ENCODE measurements at places on chromosomes 5 and 9. TPM values are rescaled to one million over a fixed set of nuclear protein-coding genes. Genes with fewer than 3 reads are reported as not detected.

DNA sequence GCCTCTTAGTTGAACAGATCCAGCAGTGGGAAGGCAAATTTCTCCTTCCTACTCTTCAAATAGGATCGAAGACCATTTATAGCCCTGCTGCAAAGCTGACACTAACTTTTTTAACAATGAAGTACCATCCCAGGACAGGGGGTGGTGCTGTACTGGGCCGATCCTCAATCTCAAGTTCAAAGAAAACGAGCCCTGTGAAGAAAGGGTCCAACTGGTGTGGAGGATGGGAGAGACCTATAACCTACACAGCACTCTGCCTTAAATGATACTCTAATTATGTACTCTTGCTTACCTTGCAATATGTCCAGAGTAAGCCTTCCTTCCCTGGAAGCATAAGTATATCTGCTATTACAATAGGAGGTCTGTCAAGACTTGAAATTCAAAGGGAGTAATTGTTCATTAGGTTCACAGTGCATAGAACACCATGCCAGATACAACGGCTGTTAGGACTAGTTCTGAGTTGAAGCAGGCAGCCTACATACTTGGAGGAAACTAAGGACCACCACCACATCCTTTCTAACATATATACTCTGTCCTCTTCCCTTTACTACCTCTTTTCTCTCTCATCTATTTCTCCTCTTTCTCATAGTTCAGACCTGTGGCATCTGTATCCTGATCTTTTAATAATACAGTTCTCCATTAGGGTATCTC is 6.2 kb downstream of the ETF1 start:
- DNase-seq, result no peak

GRCh38 chr9:91073811-91074771 is 272.5 kb downstream of the SYK start:
- no peak for DNase-seq

GRCh38 chr9:134509281-134509680 is 132.3 kb upstream of the COL5A1 start:
- no peak for DNase-seq

DNA sequence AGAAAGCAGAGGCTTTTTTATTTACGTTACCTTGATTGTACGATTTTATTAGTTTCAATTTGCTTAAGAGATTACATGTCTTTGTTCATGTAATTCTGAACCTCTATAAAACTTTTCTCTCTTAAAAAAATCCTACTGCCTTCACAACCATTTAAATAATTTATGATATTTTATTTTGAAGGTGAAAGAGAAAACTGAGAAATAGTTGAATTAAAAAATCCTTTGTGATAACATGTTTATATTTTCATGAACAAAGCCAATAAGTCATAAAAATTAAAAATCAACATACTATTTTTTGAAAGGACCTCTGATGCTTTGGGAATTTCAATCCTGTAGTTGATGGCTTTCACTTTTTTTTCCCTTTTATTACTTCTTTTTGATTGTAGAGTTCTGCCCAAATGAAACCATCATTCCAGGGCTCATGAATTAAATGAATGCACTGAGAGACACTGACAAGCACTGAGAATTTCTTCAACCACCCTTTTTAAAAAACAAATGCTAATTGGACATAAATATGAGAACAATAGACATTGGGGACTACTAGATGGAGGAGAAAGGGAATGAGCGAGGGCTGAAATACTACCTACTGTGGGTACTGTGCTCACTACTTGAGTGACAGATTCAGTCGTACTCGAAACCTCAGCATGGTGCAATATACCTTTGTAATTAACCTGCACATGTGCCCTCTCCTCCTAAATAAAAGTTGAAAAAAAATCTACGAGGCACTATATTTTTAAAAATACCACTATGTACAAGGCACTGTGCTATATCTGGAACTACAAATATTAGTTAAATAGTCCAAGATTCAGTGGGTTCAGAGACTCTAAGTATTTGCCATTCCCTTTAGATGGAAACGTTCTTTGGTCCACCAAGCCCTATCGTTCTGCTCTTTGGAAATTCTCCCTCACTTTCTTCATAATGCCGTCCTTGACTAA is 5.9 kb downstream of the CDKN2A start:
- DNase-seq, result no peak

- DNase-seq, result no peak
Observed at GRCh38 chr5:145347026-145347616, 488.0 kb downstream of the PRELID2 start.

The ZDHHC11B gene
- total RNA-seq, result 14.7 TPM

Measured in Right ventricle myocardium inferior (tissue), 1 donor.